ENCODE measurements at places on chromosomes 4 and X.

DNA sequence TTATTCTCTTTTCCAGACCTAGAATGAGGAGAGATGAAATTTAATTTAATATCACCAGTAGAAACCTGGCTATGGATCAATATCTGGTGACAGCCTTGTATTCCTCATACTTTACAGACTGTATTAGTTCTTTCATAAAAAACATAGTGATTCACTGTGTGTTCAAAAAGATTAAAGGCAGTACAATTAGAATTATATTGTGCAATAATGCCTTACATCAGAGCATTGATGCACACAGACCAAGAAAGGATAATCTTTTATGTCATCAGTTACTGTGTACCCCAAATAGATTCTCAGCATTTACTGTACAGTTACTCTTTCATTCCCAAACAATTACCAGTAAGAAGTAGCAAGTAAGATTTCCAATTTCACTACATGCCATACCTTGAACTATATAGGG is 260.5 kb upstream of the ANXA10 start:
- H3K4me1 ChIP-seq: no peaks in the 10 kb centered on the region
- H3K36me3 ChIP-seq: no peaks in the 10 kb centered on the region
- DNase-seq: no peak
- H3K27ac ChIP-seq: no peak overlapping the region

GRCh38 chr4:98963538-98964433 is 31.7 kb upstream of the METAP1 start:
- no peaks in the 10 kb centered on the region for H3K27me3 ChIP-seq
- no peak overlapping the region for H3K27ac ChIP-seq
- no peak for DNase-seq
- no peaks in the 10 kb centered on the region for H3K4me1 ChIP-seq
- H3K4me3 ChIP-seq: no peak overlapping the region

DNA sequence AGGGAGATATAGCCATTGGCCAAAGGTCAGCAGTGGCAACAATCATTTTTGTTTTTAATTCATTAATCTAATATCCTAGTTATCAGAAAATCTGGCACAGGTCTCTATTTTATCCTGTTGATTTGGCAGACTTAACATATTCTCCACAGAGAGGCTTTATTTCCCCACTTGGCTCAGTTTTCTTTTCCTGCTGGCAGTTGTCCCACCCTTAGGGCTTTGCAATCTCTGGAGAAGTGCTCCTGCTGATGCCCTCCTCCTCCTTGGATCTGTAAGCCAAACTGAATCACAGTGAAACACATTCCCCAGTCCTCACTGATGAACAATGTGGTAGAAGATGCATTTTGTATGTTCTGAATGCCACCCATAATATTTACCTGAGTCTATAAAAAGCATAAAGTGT is 889.7 kb downstream of the PDHA2 start:
- no peak for DNase-seq
- no peaks in the 10 kb centered on the region for H3K4me1 ChIP-seq
- no peaks in the 10 kb centered on the region for H3K36me3 ChIP-seq
- no peak overlapping the region for H3K4me3 ChIP-seq
- H3K27me3 ChIP-seq: no peaks in the 10 kb centered on the region

DNA sequence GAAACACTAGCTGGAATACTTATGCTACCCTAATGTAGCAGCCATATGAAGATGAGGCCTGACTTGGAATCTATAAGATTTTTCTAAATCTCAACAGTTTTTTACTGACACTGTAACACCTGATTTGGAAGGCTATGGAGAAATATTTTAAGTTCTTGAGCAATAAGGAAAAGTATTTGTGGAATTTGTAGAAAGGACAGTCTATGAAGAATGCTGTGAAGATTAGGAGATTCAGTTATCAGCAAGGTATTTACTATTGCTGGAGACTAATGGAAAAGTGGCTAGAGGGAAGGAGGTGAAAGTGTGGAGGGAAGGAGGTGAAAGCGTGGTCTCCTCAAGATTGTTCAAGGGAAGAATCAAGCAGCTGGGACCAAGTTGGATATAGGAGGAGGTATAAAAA is 190.0 kb upstream of the EMCN start:
- H3K27ac ChIP-seq: no peak overlapping the region
- H3K4me3 ChIP-seq: no peak overlapping the region
- H3K4me1 ChIP-seq: no peaks in the 10 kb centered on the region
- H3K36me3 ChIP-seq: no peaks in the 10 kb centered on the region

- DNase-seq: no peak
- H3K4me3 ChIP-seq: no peak overlapping the region
- H3K36me3 ChIP-seq: no peaks in the 10 kb centered on the region
- no peak overlapping the region for H3K27ac ChIP-seq
- no peaks in the 10 kb centered on the region for H3K27me3 ChIP-seq
These were observed 125.5 kb downstream of the IL15 start for GRCh38 chr4:141761926-141762325.

GRCh38 chrX:112613039-112613438 is 66.7 kb downstream of the LHFPL1 start:
- no peaks in the 10 kb centered on the region for H3K36me3 ChIP-seq
- H3K4me3 ChIP-seq: no peak overlapping the region
- H3K27ac ChIP-seq: no peak overlapping the region
- no peak for DNase-seq
- H3K27me3 ChIP-seq: no peaks in the 10 kb centered on the region

GRCh38 chr4:134906404-134907023 is 704.9 kb upstream of the PABPC4L start:
- no peak for DNase-seq
- no peak overlapping the region for H3K4me3 ChIP-seq
- no peak overlapping the region for H3K27ac ChIP-seq
- H3K27me3 ChIP-seq: no peaks in the 10 kb centered on the region

- H3K27me3 ChIP-seq: no peaks in the 10 kb centered on the region
- no peak overlapping the region for H3K27ac ChIP-seq
- H3K36me3 ChIP-seq: peaks cover 26% of the 10 kb centered on the region
- H3K4me1 ChIP-seq: no peaks in the 10 kb centered on the region
These were observed 101.0 kb downstream of the GATB start for GRCh38 chr4:151659601-151660364.

DNA sequence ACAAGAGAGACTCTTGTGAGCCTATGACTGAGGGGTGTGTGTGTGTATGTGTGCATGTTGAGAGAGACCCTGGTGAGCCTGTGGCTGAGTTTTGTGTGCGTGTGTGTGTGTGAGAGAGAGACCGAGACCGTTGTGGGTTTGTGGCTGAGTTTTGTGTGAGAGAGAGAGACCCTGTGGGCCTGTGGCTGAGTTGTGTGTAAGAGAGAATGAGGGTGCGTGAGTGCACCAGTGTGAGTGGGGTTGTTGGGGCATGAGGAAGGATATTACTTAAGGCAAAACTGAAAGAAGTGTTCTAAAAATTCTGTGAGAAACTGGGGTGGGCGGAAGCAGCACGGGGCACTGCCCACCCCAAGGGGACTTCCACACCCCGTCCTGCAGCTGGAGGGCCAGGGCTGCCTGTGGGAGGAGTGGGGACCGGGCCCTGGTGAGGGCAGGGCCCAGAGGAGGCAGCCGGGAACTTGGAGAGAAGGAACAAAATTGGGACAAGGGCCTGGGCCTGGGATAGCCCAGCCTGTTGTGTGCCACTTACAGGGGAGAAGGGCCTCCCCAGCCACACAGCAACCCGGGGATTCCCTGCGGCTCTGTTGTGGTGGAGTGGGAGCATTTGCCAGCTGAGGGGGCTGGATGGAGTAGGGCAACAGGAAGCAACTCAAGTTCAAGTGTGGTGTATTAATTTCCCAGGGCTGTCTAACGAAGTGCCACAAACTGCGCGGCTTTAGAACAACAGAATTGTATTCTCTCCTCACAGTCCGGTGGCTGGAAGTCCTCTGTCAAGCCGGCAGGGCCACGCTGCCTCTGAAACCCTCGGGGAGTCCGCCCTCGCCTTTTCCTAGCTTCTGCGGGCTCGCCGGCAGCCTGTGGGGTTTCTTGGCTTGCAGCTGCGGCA is 22.1 kb downstream of the TMEM131L start:
- H3K27me3 ChIP-seq: no peaks in the 10 kb centered on the region
- no peaks in the 10 kb centered on the region for H3K36me3 ChIP-seq
- DNase-seq: peak; percentile 62
- H3K4me3 ChIP-seq: peak overlapping the region; percentile 9
- peaks cover 24% of the 10 kb centered on the region for H3K4me1 ChIP-seq

DNA sequence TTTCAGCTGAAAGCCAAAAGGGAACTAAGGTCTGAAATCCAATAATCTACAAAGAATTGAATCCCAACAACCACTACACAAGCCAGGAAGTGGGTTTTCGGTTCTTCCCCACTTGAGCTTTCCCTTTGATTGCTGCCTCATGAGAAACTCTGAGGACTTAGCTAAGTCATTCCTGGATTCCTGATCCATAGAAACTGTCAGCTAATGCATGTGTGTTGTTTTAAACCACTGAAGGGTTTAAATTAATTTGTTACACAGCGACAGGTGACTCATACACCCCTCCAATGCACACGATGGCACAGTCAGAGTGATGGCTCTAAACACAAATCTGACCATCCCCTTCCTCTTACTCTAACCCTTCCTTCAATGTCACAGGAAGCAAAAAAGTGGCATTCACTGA is 282.9 kb downstream of the RAB28 start:
- no peaks in the 10 kb centered on the region for H3K27me3 ChIP-seq
- no peaks in the 10 kb centered on the region for H3K4me1 ChIP-seq
- DNase-seq: no peak
- no peak overlapping the region for H3K27ac ChIP-seq

GRCh38 chr4:122739174-122739573 is 6.7 kb downstream of the BBS12 start:
- no peak overlapping the region for H3K4me3 ChIP-seq
- no peak for DNase-seq
- no peaks in the 10 kb centered on the region for H3K36me3 ChIP-seq
- no peaks in the 10 kb centered on the region for H3K27me3 ChIP-seq
- no peak overlapping the region for H3K27ac ChIP-seq
- H3K4me1 ChIP-seq: no peaks in the 10 kb centered on the region

DNA sequence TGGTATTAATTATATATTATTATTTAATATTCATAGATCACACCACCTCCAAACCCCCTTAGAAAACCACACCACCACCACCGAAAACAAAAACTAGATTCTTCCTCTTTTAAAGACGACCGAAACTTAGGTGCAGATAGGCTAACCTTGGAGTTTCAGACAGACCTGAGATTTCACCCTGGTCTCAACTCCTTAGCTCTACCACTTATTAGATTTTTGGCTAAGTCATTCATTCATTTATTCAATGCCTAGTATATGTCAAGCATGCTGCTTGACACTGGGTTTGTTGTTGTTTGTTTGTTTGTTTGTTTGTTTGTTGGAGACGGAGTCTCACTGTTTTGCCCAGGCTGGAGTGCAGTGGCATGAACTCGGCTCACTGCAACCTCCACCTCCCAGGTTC is 9.5 kb upstream of the BMP2K start:
- H3K27ac ChIP-seq: no peak overlapping the region
- H3K27me3 ChIP-seq: no peaks in the 10 kb centered on the region
- DNase-seq: no peak
- H3K4me3 ChIP-seq: no peak overlapping the region
- H3K36me3 ChIP-seq: no peaks in the 10 kb centered on the region

- DNase-seq: no peak
- H3K4me3 ChIP-seq: peak overlapping the region; percentile 71
- H3K27me3 ChIP-seq: no peaks in the 10 kb centered on the region
- H3K36me3 ChIP-seq: no peaks in the 10 kb centered on the region
These were observed 2.0 kb downstream of the USP9X start for GRCh38 chrX:41087201-41087600.

DNA sequence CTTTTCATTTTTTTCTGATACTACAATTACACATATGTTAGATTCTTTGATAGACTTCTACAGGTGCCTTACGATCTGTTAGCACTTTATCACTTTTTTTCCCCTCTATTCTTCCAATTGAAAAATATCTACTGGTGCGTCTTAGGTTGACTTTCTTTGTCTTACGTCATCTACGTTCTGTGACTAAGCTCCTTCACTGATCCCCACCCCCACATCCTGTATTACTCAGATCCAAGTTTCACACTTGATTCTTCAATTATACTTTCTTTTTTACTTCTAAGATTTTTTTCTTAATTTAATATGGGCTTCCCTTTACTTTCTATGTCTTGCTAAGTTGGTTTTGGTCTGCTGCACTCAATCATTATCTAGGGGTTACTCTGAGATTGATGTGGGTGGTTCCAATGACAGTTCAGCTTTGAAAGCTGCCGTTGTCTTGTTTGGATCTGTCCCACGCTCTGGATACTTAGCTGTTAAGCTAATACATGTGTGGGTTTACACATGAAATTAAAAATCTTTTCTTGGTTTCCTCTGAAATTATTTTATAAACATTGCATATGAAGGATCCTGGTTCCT is 1321.1 kb downstream of the RAPGEF2 start:
- H3K4me1 ChIP-seq: no peaks in the 10 kb centered on the region
- DNase-seq: no peak
- H3K4me3 ChIP-seq: no peak overlapping the region
- no peaks in the 10 kb centered on the region for H3K27me3 ChIP-seq
- no peaks in the 10 kb centered on the region for H3K36me3 ChIP-seq

GRCh38 chr4:89419111-89419695 is 111.6 kb upstream of the GPRIN3 start:
- no peaks in the 10 kb centered on the region for H3K4me1 ChIP-seq
- no peak for DNase-seq
- no peak overlapping the region for H3K4me3 ChIP-seq
- H3K27ac ChIP-seq: no peak overlapping the region
- no peaks in the 10 kb centered on the region for H3K36me3 ChIP-seq

DNA sequence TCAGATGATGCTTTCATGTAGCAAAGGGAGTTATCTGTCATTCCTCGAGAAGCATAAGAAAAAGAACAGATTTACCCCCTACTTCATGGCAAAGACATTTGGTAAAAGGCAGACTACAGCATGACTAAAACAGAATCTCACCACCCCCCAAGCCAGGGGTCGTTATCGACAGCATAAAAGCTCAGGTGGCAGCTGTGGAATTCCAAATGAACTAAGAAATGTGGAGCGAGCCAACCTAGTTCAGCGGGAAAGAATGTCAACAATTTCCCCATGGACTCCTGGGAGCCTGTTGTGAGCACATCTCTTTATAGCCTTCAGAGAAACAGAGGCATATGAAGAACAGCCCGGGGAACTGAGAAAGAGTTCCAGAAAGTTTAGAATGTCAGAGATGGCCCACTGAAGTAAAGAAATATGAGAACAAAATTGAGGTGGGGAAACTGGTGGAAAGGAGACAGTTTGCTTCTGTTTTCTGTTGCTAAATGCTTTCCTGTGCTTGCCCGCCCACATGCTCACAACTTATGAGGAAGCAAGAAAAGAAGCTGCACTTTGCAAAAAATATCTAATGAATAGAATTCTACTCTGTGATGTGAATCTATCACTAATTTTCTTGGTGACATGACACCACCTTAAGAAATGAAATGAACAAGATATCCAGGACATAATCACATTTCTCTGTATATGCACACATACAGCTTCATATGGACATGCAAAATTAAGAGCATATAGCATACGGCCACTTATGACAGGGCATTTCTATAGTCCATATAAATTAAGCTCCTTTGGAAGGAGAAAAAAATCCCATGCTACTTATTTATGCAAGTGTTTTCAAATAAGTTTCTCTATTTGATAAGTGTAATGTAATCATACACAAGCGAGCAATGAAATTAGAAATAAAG is 135.3 kb upstream of the MID1 start:
- no peaks in the 10 kb centered on the region for H3K4me1 ChIP-seq
- no peak overlapping the region for H3K4me3 ChIP-seq
- DNase-seq: no peak
- no peak overlapping the region for H3K27ac ChIP-seq

- H3K4me1 ChIP-seq: no peaks in the 10 kb centered on the region
- H3K27me3 ChIP-seq: no peaks in the 10 kb centered on the region
- H3K36me3 ChIP-seq: no peaks in the 10 kb centered on the region
- H3K4me3 ChIP-seq: no peak overlapping the region
These were observed 49.2 kb downstream of the PJA1 start for GRCh38 chrX:69116077-69116476.
